Stimulated activated CD8-positive, alpha-beta memory T cell treated with anti-CD3 and anti-CD28 coated beads, Interleukin-15, amount 100 ng/mL, for 4 hours (primary cell): ENCODE measurements at places on chromosomes 6 and 20.

DNA sequence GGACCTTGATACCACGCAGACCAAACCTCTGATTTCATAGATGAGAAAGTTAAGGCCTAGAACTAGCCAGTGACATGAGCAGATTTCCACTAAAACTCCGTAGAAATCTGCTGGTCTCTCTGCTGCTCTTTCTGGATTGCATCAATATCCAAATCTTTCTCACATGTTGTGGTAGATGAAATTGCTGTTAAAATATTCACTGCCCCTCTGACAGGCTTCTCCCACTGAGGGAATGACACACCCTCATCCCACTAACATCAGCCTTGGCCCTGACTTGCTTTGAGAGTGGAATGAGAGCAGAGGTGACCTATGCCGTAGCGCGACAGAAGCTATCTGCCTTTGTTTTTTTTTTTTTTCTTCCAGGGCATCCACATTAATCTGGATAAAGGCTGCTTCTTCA lies 20.4 kb upstream of the EXOC2 start:
- no peak for DNase-seq

DNA sequence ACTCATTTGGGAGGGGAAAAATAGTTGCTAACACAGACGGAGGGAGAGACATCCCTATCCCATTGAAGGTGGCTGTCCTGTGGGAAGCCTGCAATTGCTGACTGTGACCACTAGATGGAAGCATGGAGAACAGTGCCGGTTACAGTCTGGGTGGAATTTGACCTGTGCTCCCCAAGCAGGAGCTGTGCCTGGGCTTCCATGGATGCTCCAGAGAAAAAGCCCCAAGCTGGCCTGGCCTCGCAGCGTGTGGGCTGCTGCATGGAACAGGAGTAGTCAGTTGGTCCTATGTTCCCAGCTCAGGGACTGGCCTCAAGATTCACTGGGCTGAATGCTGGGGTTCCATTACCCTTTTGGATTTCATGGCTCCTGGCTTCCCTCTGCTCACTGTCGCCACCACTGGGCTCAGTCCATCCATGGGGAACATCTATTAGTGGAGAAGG lies 116.3 kb upstream of the CHD6 start:
- DNase-seq, result no peak

GRCh38 chr6:16712931-16713484 lies 48.3 kb downstream of the ATXN1 start:
- no peak for DNase-seq

DNA sequence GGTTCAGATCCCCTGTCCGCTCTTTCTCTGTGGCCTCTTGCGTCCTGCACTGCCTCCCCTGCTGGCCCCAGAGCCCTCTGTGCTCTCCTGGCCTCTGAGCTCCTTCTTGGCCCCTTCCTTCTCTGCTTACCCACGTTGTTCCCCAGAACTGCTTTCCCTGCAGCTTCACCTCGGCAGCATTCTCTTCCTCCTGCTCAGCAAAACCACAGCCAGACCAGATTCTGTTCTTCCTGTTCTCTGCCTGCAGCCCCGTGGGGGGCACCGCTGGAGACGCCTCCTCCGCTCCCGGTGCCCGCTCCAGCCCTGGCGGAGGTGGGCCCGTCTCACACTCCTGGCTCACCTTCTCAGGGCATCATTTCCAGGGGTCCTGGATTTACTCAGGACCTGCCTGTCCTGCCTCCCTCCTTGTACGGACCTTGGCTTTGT lies 59.7 kb downstream of the TCP11 start:
- no peak for DNase-seq

- DNase-seq, result no peak
These were observed 63.0 kb downstream of the RIPOR3 start for GRCh38 chr20:50628332-50628731.

DNA sequence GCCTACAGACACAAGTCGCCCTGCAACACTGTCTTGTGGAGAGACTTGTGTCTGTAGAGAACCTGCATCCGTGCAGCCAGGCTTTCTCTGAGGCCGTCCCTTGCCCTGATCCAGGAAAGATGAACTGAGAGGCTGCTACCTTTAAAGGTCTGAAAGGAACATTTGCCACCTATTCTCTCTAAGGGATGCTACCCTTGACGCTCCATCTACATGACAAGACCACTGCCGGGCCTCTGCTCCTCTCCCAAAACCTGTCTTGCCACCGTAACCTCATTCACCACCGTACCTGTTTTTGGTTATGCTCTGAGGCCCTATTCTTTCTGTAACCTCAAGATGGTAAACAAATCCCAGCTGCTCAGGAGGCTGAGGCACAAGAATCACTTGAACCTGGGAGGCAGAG lies 73.9 kb downstream of the FOXF2 start:
- DNase-seq, result no peak

DNA sequence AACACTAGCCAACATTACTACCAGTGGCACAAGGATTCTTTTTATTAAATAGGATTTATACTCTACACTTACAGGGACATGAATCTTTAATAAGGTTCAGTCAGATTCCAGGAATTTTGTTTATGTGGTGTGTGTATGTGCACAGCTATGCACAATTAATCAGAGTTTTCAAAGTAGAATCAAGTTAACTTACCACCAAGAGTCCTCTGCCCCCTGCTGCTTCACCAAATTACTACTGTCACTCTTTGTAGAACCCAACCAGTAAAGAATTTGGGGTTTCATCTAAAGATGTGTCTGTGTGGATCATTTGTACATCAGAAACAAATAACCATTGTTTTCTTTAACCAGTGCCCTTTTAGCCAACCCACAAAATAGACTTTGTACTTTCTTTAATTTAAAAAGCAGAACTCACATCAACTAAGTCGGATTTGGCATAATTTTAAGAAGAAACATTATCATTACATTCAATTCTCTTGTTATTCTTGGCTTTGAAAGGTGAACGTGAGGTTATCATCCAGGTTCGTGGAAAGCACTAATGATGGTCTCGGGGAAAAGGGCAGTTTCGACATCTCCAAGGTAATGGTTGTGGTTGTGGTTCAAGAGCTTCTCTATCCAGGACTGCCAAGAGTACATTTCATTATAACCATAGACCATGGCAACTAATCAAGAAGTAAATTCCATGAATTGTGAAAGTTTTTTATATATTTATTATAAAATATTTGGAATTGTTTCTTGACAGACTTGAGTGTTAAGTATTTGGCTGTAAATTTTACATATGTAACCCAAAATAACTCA lies 514.3 kb upstream of the ID4 start:
- no peak for DNase-seq
